NT2/D1 (cell line): ENCODE measurements at places on chromosomes 6 and 20.
A peak's percentile ranks its signal among the peaks of the same experiment; 100 is the strongest.

DNA sequence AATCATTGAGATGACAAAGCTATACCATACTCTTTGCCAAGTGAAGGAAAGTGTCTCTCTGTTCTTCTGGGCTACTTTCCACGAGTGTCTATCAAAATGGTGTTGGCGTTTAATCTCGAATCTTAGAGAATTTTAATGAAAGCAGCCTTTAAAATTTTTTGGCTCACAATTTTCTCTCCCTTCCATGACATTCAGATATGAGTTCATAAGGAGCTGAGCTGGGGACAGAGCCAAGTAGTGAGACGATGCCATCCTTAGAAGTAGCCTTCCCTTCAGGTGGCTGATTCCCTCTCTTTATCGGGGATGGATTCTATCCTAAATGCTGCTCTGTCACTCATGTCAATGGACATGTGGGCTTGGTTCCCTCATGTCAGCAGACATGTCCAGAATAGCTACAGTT lies 132.8 kb downstream of the GRM1 start:
- DNase-seq, result no peak

DNA sequence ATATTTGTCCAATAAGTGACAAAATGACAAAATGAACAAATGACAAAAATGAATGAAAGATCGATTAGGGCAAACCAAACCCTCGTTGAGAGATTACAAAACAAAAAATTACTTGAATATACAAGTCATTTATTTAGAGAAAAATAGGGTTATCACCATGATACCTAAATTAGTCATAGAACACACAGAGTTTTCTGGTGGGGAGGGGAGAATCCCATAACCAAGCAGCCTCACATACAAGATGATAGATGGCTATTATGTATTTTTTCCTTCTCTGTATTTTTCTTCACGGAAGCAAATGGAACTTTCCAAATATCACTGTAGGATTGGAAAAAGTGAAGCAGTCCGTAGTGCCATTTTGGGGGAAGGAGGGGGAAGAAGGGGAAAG lies 28.5 kb upstream of the BMP6 start:
- DNase-seq, result no peak

- peak; percentile 52 for DNase-seq
These were observed 30.2 kb upstream of the IL17A start for GRCh38 chr6:52155791-52156576.

GRCh38 chr6:81969814-81970213 lies 217.3 kb upstream of the TENT5A start:
- peak; percentile 6 for DNase-seq

GRCh38 chr20:24392612-24393011 lies 76.8 kb upstream of the SYNDIG1 start:
- no peak for DNase-seq

GRCh38 chr6:168145747-168146596 lies 67.0 kb upstream of the FRMD1 start:
- no peak for DNase-seq

DNA sequence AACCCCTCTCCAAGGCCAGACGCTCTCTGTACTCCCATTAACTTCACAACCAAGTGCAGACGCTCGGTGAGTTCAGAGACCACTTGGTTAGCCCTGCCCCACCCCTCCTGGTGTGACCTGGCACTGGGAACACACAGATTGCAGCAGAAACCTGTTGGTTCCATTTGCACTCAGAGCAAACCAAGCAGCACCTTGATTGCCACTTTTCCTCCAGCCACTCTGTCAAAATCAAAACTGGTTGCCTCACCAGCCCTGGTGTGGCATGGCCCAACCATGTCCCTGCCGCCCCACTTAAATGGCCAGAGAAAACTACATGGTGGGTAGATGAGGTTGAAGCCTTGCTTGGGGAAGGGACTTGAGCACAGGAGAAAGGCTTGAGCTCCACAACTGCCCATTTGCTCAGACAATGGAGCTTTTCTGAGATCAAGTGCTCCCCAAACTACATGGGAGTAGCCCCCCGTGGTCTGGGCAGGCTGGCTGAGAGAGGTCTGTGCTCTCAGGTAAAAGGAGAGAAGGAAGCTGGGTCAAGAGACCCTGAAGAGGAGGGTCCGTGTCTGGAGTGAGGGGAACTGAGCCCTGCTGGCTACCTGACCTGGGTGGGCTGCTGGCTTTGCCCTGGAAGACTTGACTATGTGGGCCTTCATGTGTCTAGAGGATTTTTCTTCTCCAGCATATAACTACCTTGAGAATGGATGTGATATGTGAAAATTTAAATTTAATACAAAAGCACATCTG lies 43.4 kb downstream of the PLCG1 start:
- DNase-seq, result no peak

GRCh38 chr6:122859676-122860075 lies 70.6 kb downstream of the SMPDL3A start:
- no peak for DNase-seq

DNA sequence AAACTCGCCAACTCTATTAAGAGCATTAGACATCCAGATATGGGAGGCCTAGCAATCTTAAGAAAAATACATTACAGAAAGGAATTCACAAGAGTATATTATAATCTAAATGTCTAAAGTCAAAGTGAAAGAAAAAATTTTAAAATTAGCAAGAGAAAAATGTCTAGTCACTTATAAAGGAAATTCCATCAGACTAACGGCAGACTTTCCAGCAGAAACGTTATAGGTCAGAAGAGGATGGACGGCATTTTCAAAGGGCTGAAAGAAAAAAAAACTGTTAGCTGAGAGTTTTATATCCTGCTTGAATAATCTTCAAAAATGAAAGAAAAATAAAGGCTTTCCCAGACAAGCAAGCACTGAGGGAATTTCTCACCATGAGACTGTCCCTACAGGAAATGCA lies 269.0 kb downstream of the HDGFL1 start:
- DNase-seq, result no peak

DNA sequence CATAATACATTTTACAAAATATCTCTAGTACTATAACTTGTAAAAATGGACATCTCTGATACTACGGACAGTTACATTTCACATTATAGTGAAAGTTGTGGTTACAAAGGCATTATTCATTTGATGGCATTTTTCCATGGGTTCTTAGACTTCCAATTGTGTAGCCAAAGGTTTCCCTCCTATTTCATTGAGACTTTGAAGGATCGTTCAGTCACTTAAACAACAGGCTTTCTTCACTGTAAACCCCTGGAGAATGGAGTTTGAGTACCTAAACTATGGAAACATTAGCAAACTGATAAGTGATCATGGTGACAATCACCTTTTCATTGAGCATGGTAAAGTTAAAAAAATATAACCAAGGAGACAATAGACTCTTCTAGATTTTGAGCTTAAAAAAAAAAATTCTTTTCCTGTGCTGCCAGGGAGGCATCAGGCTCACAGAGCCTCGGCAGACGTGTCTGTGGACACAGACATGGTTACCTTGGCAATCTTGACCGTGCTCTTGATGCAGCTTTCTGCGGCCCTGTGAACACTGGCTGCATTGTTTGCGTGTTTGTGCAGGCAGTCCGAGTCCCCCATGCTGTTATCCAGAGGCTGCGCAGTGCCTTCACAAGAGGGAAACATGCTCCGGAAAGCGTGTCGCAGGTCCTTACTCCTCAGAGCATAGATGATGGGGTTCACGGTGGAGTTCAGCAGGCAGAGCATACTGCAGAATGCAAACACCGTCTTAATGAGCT lies 22.6 kb downstream of the CNR1 start:
- no peak for DNase-seq

DNA sequence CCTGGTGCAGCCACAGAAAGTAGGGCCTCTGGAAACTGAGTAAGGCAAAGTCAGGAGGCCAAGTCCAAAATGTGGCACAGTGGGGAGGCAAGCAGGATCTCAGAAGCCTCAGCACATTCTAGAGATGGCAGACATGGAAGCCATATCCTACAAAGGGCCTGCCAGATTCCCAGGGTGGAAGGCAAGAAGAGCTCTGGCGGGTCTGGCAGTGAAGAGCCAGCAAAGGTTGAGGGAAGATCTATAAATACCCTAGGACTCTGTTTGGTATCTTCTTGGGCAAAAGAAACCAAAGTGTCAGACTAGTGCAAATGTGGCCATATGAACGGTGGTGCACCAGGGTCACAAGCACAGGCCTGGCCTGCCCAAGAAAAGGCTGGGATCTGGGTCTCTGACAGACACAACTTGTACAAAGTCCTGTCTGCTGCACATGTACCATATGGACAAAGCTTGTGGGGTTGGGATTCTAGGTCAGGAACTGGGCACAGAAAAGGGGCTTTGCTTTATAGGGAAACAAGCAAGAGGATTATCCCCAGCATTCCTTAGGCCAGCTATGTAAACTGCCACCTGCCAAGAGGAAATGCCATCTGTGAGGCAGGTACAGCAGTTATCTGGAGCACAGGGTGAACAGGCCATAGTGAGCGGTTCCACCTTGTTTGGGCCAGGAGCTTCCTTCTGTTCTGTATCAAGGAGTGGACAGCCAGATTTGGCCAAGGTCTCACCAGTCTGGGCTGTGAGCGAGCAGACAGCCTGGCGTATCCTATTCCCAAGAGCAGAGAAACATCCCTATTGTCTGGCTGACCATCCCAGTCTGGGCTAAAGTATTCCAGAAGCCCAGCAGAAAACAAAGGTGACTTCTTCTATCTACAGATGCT lies 36.3 kb upstream of the SLC4A11 start:
- no peak for DNase-seq

- no peak for DNase-seq
These were observed 292.5 kb upstream of the SGK1 start for GRCh38 chr6:134610411-134610810.

DNA sequence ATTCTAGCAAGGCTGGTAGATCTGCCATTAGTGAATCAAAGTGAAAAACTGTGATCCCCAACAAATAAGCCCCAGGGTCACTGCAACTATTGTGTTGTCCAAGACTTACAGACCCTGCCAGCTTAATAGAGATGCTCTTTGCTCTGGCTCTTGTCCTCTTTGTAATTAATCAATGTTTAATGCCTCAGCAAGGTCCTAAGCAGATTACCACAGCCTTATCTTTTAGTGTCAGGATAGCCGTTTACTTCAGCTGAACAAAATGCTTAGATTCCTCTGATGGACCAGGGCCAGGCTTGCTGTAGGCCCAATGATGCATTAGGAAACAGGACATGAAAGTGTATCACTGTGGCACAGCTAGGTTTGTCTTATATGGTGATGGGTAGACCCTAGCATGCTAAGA lies 353.3 kb downstream of the HACE1 start:
- DNase-seq, result no peak

- DNase-seq, result no peak
These were observed 11.8 kb downstream of the UTRN start for GRCh38 chr6:144296973-144297372.

GRCh38 chr6:15893556-15894253 lies 230.9 kb upstream of the DTNBP1 start:
- DNase-seq, result peak; percentile 36

GRCh38 chr6:134821397-134821796 lies 128.5 kb downstream of the ALDH8A1 start:
- no peak for DNase-seq

GRCh38 chr6:44116641-44117382 lies 10.4 kb downstream of the MRPL14 start:
- no peak for DNase-seq

- DNase-seq, result no peak
These were observed 94.6 kb downstream of the ARMC2 start for GRCh38 chr6:108942556-108943492.

GRCh38 chr20:52196845-52197244 lies 5.3 kb upstream of the ZFP64 start:
- no peak for DNase-seq

DNA sequence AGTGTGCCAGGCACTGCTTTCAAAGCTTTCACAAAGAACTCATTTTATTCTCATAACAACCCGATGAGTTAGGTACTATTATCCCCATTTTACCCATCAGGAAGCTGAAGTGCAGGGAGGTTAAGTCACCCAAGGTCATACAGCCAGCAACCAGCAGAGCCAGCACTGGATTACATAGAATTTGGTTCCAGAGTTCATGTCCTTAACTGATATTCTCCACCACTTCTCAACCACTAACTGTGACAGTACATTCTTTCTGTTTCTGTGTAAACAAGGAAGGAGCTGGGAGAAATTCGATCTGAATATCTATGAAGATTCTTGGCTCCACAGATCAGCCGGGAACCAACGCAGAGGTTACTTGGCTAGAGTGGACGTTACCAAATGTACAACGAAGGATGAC lies 98.0 kb downstream of the KIF16B start:
- no peak for DNase-seq

- no peak for DNase-seq
These were observed 45.4 kb downstream of the RPF2 start for GRCh38 chr6:111027219-111027618.

DNA sequence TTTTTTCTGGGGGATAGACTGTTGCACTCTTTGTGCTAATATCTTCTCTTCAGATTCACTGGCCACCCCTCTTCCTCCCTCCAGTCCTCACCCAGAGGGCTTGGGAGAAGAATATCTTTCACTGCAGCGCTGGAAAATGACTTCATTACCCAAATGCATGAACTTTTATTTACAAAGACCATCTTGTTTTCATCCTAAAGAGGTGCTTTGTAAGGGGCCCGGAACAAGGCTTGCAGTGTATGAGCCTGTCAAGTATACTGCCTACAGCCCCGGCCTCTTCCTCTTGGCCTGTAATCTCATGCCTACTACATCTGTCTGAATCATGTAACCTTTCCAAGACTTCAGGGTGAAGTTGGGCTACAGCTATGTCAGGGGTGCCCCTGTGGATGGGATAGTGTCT lies 554 bp upstream of the LAMA4 start:
- DNase-seq, result no peak

DNA sequence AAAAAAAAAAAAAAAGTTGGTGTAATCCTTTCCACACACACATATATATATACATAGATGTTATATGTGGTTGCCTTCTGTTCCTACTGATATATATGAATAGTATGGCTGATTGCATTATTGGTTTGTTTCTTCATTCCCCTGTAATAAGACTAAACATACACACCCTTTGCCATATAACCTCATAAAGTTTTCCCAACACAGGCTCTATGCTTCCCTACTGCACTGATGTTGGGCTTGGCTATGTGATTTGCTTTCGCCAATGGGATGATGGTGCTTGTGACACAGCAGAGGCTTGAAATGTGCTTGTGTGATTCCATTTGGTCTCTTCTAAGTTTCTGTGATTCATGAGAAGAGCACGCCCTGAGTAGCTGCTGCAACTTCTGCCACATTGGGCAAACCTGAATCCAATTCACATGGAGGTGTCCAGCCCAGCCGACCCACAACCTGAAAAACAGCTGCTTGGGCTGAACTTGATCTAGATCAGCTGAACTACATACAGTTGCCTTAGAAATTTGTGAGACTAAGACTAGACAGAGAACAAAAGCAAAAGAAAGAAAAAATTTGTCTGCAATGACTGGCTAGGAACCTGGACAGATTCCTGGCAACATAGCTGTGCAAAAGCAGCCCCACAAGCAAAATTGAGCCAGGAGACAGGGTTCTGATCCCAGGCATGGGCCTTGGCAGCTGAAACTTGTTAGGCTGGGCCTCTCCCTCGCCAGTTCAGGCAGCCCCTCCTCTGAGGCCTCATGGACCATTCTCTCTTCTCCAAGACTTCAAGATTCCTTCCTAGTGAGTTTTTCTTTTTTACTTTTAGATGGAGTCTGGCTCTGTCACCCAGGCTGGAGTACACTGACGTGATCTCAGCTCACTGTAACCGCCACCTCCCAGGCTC lies 13.4 kb upstream of the TBC1D20 start:
- no peak for DNase-seq
